ENCODE measurements at places on chromosomes 3 and 15. TPM values are rescaled to one million over a fixed set of nuclear protein-coding genes. Genes with fewer than 3 reads are reported as not detected.

The ISLR gene
- 215 TPM for total RNA-seq

The FBXL22 gene
- total RNA-seq, result 5.0 TPM

The LEKR1 gene
- not detected for total RNA-seq

The XCR1 gene
- 0.07 TPM for total RNA-seq

The SHC4 gene
- total RNA-seq, result 5.0 TPM

The GHSR gene
- total RNA-seq, result not detected

The CPA3 gene
- 36.6 TPM for total RNA-seq

The WDR93 gene
- total RNA-seq, result not detected

The ECE2 gene
- total RNA-seq, result not detected

DNA sequence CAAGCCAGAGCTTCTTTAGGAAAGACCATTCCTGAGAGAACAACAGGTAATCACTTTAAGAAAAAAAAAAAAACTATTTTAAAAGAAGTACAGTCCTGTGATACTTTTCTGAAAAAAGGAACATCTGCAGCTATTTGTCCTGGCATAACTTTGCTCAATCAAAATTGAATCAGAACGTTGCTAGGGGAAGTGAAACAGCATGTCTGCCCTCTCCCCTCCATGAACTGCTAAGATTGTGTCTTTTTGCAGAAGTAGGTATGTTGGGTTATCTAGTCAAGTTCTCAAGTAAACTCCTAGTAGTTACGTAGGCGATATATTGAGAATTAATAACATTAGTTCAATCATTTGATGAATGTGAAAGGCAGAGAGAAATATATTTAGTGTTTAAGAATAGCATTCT, 1013.3 kb downstream of the TUSC7 start:
- no peaks in the 10 kb centered on the region for H3K4me1 ChIP-seq
- H3K27ac ChIP-seq, result no peak overlapping the region
- H3K36me3 ChIP-seq, result no peaks in the 10 kb centered on the region
- DNase-seq, result no peak
- H3K27me3 ChIP-seq, result no peaks in the 10 kb centered on the region

DNA sequence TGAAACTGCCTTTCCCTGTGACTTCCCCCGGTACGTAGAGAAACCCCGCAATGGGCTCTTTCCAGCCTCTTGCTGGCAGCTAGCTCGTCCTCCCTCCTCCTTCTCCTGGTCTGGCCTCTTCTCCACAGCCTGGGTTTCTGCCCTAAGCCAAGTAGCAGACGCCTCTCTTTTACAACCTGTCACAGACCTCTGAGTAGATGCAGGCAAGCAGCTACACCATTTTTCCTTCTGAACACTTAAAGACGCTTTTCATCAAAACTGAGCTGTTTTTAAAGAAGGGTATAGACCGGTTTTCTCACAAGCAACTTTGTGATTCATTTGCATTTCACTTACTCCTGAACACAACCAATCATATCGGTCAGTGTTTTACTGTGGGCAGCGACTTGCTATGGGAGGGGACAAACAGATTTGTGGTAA, 32.0 kb downstream of the ADAMTSL3 start:
- peak overlapping the region; percentile 14 for H3K4me3 ChIP-seq
- peak; percentile 78 for DNase-seq
- H3K36me3 ChIP-seq, result no peaks in the 10 kb centered on the region
- H3K27ac ChIP-seq, result peak overlapping the region; percentile 74
- no peaks in the 10 kb centered on the region for H3K4me1 ChIP-seq

GRCh38 chr3:78812166-78812565, 955.6 kb downstream of the ROBO1 start:
- no peak for DNase-seq
- no peak overlapping the region for H3K4me3 ChIP-seq
- H3K27ac ChIP-seq, result no peak overlapping the region
- H3K27me3 ChIP-seq, result no peaks in the 10 kb centered on the region
- H3K36me3 ChIP-seq, result no peaks in the 10 kb centered on the region

DNA sequence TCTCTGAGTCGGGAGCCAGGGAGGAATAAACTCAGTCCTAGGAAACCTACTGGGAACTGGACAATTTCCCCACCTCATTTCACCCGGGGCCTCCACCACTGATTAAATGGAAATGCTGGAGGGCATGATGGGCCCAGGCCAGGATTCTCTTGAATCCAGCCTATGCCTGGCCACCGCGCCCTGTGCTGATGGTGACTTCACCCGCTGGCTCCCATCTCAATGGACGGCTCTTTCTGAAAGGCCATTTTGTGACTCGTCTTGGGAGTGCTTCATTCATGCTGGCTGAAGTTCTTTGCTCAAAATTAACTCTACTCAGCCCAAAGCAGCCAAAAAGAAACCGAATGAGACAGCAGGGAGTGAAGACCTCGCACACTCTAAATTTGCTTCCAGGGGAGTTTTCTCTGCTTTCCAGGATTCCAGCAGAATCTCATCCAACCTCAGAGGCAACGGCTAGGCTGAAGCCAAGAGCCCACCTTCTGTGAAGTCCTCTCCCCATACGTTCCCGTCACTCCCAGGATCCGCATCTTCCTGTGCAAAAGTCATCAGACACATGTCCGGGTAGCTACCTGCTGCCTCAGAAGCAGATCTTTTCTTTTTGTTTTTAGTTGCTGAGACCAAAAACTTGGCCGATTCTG, 266.0 kb upstream of the ICE2 start:
- H3K27me3 ChIP-seq, result no peaks in the 10 kb centered on the region
- H3K27ac ChIP-seq, result peak overlapping the region; percentile 64
- H3K36me3 ChIP-seq, result no peaks in the 10 kb centered on the region

- H3K36me3 ChIP-seq, result no peaks in the 10 kb centered on the region
- H3K27ac ChIP-seq, result no peak overlapping the region
- no peak for DNase-seq
- H3K27me3 ChIP-seq, result no peaks in the 10 kb centered on the region
Measured at GRCh38 chr3:159245871-159246270, 444.0 kb downstream of the MFSD1 start.

DNA sequence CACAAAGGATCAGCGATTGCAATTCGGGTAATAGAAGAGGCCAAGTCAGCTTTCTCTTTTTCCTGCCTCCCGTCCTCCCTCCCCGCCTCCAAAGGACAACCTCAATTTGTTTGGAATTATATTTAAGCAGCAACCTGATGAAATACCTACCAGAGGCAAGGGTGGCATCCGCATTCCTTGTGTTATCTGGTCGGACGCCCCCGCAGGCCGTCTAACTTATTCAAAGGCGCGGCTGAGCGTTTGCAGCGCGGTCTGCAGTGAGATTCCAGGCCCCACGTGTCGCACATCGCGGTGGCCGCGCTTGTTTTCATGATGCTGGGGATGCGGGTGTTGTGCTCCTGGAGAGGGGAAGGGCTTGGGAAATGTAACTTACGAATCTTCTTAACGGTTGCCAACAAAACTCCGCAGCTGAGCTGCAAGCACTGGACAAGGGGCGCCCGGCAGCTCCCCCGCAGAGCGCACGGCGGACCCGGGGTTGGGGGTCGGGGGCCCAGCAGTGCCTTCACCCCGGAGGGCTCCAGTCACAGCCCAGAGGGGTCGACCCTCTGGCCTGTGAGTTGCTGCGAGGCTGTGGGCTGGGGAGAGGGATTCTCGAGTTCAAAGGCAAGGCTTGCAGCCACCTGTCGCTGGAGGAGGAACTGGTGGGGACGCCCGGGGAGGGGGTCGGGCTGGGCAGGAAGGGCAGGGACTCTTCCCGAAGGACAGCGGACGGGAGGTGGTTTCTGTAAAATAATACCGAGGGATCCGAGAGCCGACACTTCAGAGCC, 20.5 kb upstream of the RGMA start:
- no peak overlapping the region for H3K4me3 ChIP-seq
- H3K36me3 ChIP-seq, result no peaks in the 10 kb centered on the region
- H3K27me3 ChIP-seq, result no peaks in the 10 kb centered on the region
- H3K27ac ChIP-seq, result no peak overlapping the region
- no peak for DNase-seq

- H3K27ac ChIP-seq, result no peak overlapping the region
- H3K36me3 ChIP-seq, result no peaks in the 10 kb centered on the region
- H3K4me1 ChIP-seq, result no peaks in the 10 kb centered on the region
- no peaks in the 10 kb centered on the region for H3K27me3 ChIP-seq
Measured at GRCh38 chr3:129865806-129866205, 27.7 kb downstream of the TMCC1 start.

GRCh38 chr3:94896994-94897393, 834.1 kb downstream of the NSUN3 start:
- H3K27me3 ChIP-seq, result no peaks in the 10 kb centered on the region
- DNase-seq, result no peak
- H3K36me3 ChIP-seq, result no peaks in the 10 kb centered on the region
- H3K4me1 ChIP-seq, result no peaks in the 10 kb centered on the region
- H3K27ac ChIP-seq, result no peak overlapping the region
- no peak overlapping the region for H3K4me3 ChIP-seq

DNA sequence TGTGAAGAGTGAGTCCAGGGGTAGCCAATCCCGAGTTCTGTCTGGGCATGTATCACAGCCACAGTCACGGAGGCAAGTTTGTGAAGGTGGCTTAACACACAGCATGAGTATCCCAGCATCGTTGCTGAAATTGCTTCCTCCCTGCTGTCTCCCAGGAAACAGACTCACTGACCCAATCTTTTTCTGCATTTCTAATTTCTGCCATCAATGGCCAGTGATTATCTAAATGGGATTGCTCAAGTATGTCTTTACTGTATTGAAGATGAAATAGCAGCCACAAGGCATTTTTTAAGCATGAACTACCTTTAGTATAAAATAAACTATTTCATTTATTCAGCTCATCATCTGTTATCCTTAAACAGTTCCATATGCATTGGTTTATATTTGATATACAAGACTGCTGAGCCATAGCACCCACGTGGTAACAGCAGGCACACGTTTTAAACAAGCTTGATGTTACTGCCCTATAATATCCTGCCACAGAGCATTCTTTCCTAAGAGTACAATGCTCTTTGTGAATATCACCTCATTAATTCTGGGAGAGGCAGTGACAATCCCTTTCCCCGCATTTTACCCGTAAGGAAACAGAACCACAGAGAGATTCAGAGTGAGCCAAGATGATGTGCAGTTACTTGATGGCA, 276.6 kb upstream of the THBS1 start:
- no peaks in the 10 kb centered on the region for H3K4me1 ChIP-seq
- H3K27ac ChIP-seq, result no peak overlapping the region
- no peak overlapping the region for H3K4me3 ChIP-seq
- no peaks in the 10 kb centered on the region for H3K36me3 ChIP-seq
- no peaks in the 10 kb centered on the region for H3K27me3 ChIP-seq
- no peak for DNase-seq

DNA sequence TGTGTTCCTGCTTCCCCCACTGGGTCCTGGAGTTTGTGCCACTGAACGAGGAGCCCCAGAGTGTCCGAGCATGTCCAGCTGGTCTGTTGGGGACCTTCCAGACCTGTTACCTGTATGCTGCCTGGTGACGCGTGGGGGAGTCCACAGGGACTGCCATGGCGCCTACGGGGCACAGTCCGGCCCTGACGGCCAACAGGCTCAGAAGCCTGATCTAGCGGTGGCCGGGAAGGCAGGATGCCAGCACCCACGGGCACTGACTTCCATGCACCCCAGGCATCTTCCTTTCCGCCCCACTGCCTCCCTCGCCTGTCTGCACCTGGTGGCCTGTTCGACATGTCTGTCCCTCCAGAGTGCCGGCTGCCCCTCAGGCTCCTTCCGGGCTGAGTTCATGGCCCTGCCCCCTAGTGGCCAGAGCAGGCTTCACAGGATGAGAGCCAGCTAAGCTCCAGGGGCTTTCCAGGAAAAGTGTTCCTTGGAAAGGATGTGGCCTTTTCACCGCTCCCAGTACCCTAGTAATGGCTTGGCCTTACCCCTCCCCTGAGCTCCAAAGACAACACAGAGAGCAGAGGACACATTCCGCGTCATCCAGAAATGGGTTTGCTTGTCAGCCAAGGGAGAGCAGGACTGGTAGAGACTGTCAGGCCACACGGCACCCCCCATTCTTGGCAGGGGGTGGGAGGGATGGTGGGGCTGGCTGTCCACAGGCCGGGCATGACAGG, 35.7 kb downstream of the NGRN start:
- no peaks in the 10 kb centered on the region for H3K27me3 ChIP-seq
- no peaks in the 10 kb centered on the region for H3K4me1 ChIP-seq
- peak overlapping the region; percentile 1 for H3K27ac ChIP-seq
- no peak overlapping the region for H3K4me3 ChIP-seq
- peak; percentile 56 for DNase-seq

DNA sequence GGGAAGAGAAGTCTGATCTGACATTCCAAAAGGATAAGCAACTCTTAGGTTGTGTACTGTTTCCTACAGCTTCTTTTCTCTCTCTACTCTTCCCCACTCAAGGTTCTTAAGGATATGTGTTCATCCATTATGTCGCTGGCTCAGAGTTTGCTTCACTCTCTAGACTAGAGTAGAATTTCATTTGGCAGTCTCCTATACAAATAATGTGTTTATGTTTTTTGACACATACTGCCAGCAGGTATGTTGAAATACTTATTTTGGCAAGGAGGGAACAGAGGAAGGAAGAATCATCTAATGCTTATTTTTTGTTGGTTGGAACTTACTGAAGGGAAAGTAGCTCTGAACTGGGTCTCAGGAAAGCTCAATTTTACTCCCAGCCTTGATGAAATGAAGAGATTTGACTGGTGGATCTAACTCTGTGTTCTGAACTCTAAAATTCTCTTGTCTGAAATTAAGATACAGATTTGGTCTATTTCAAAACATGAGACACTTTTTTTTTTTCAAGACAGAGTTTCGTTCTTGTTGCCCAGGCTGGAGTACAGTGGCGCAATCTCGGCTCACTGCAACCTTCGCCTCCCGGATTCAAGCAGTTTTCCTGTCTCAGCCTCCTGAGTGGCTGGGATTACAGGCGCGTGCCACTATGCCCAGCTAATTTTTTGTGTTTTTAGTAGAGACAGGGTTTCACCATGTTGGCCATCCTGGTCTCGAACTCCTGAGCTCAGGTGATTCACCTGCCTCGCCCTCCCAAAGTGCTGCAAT, 7.6 kb upstream of the EMC3 start:
- no peak overlapping the region for H3K27ac ChIP-seq
- no peak for DNase-seq
- no peaks in the 10 kb centered on the region for H3K4me1 ChIP-seq
- H3K4me3 ChIP-seq, result no peak overlapping the region

- DNase-seq, result no peak
- no peaks in the 10 kb centered on the region for H3K27me3 ChIP-seq
- H3K4me3 ChIP-seq, result no peak overlapping the region
- no peaks in the 10 kb centered on the region for H3K4me1 ChIP-seq
Measured at GRCh38 chr3:195705081-195705991, 15.4 kb upstream of the MUC20 start.

DNA sequence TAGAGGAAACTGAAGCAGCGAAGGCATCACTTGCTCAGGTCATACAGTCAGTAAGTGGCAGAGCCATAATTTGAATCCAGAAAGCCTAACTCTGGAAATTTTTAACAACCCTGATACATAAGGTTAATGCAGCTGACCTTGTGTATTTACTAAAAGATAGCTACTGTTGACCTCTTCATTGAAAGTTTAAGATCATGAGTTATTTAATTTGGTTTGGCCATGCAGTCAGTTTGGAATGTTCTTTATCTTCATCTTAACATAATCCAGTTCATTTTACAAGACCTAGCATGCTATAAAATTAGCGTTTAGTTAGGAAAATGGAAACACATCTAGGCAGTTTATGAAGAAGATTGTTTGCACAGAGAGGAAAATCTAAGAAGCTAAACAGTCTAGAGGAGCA, 240.9 kb downstream of the RBMS3 start:
- DNase-seq, result no peak
- no peaks in the 10 kb centered on the region for H3K4me1 ChIP-seq
- no peak overlapping the region for H3K27ac ChIP-seq
- H3K36me3 ChIP-seq, result no peaks in the 10 kb centered on the region

Measured in uterus (tissue), 4 donors.